ENCODE measurements at places on chromosomes 11 and 22.

DNA sequence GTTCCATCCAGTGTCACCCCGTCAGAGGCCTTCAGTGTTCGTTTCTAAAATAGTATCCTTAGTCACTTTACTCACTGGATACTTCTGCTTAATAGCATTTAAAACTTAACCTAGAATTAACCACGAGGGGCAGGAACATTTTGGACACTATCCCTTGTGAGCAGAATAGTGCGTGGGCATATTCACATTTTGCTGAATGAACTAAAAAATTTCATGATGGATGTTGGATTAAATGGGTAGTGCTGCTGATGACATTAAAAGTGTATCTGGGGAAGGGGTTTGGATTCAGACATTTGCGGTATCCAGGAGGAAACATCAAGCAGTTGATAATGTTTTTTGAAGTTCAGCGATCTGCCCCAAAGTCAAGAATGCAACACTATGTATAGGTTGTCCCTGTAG lies 750 bp upstream of the NAT10 start:
- no peak for DNase-seq

- no peak for DNase-seq
These were observed 1.1 kb upstream of the CABIN1 start for GRCh38 chr22:24010018-24010391.

DNA sequence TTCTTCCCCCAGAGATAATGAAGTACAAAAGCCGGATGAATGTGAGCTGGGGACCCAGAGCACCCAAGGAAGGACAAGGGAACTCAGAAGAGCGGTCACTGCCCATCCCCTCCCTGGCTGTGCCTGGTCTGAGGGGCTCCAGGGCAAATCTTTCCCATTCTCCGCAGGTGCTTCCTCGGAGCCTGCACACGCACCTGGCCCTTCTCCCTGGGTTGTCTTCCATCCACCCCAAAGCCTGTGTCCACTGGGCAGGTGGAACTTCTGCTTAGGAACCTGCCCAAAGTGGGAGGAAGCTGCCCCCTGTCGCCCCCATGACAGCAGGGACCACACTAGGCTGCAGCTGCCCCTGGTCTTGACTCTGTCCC lies 121.0 kb upstream of the FGF3 start:
- DNase-seq = no peak

- DNase-seq = no peak
These were observed 1998.4 kb downstream of the LRRC4C start for GRCh38 chr11:39461066-39461465.

- DNase-seq = no peak
These were observed 8.8 kb downstream of the ARCN1 start for GRCh38 chr11:118581057-118581456.
